Stimulated activated CD8-positive, alpha-beta memory T cell treated with anti-CD3 and anti-CD28 coated beads, Interleukin-4, amount 100 ng/mL, for 1 hour (primary cell): ENCODE measurements at places on chromosomes 13 and 19.

DNA sequence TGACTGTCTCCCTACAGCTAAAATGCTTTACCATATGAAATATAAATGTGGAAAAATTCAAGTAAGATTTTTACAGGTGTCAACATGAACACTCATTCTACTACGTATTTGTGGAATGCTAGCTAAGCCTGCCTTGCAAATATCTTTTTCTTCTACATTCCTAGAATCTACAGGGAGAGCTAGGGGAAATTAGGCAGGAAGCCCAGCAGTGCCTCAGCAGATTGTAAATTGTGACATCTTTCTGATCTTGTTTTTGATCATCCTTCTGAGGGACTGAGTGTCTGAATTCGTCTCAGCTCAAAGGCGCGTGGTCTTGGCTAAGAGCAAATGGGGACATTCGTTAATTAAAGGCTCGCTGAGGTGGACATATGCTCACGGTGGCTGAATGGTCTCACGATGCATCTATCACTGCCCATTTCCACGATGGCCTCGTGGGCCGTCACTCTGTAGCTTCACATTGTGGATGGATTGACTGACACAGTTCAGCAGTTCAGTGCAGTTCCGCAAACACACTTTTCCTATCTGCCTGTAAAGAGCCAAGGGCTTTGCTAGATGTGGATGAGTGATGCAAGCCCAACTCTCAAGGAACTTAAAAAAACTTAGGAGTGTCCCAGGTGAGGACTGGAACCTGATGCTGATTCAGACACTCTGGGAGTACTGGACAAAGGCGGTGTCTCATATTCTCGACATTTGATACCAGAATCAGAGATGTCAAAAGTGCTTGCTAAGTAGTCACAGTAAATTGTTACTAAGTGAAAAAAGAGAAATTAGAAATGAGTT, 562.5 kb downstream of the EFNB2 start:
- no peak for DNase-seq

DNA sequence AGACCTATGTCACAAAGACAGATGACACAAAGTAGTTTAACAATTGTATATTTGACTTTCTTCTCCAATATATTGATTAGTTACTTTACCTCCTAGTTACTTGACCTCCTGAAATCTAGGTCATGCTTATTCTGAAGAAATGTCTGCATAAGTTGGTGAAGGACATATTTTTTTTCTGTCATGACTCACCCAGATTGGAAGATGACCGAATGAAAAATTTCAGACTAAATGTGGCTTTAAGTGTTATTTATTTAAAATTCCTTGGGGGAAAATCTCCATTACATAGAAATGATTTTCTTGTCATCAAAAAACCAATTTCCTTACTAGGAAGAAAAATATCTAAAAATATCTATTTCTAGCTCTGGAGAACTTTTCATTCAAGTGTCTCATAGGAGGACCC, 217.1 kb downstream of the POSTN start:
- no peak for DNase-seq

- no peak for DNase-seq
Observed at GRCh38 chr19:49430678-49431329, 5.6 kb downstream of the GFY start.

GRCh38 chr13:36915106-36915505, 4.9 kb downstream of the SMAD9 start:
- DNase-seq: no peak

DNA sequence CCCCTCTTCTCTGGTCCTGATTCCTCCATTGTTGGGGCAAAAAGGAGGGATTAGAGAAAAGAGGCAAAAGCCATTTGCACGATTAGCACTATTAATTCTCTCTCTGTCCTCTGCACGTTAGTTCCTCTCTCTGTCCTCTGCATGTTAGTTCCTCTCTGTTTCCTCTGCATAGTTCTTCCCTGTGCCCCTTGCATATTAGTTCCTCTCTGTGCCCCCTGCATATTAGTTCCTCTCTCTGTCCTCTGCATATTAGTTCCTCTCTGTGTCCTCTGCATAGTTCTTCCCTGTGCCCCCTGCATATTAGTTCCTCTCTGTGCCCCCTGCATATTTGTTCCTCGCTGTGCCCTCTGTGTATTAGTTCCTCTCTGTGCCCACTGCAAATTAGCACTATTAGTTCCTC, 847.2 kb upstream of the GPC6 start:
- no peak for DNase-seq

DNA sequence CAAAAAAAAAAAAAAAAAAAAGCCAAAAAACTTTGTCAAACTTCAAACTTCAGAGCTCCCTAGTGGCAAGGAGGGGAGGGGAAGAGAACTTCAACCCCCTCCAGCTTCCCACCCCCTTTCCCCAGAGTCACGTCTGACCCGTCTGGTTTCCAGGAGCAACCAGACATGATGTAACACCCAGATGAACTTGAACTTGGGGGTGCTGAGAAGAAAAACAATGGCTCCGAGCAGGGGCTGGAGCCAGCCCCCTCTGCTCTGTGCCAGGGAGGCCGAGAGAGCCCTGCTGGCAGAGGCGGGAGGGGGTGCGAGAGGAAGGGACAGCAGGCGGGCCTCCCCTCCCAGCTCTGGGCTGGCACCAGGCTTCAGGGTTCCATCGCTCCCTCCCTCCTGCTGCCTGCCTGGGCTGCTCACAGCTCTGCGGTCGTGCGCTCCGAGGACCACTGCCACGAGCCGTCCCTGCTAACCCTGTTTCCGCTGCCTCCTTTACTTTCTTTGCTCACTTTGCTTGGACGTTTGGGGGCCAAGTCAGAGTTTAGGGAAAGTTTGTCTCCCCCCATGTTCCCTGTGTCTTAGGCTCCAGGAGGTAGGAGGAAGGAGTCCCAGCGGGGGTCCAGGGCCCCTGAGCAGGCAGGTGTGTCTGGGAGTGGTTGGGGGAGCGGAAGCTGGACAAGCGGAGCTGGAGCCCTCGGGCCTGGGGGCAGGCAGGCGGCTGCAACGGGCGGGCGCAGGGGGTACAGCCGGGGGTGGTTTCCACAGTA, 11.1 kb downstream of the LYL1 start:
- no peak for DNase-seq

- no peak for DNase-seq
Observed at GRCh38 chr13:46775385-46776107, 21.4 kb downstream of the ESD start.

GRCh38 chr19:47427241-47428176, 8.2 kb upstream of the MEIS3 start:
- no peak for DNase-seq
